ENCODE measurements at places on chromosomes 12 and 14.

GRCh38 chr12:27246774-27247173 is 2.7 kb downstream of the STK38L start:
- DNase-seq, result no peak

DNA sequence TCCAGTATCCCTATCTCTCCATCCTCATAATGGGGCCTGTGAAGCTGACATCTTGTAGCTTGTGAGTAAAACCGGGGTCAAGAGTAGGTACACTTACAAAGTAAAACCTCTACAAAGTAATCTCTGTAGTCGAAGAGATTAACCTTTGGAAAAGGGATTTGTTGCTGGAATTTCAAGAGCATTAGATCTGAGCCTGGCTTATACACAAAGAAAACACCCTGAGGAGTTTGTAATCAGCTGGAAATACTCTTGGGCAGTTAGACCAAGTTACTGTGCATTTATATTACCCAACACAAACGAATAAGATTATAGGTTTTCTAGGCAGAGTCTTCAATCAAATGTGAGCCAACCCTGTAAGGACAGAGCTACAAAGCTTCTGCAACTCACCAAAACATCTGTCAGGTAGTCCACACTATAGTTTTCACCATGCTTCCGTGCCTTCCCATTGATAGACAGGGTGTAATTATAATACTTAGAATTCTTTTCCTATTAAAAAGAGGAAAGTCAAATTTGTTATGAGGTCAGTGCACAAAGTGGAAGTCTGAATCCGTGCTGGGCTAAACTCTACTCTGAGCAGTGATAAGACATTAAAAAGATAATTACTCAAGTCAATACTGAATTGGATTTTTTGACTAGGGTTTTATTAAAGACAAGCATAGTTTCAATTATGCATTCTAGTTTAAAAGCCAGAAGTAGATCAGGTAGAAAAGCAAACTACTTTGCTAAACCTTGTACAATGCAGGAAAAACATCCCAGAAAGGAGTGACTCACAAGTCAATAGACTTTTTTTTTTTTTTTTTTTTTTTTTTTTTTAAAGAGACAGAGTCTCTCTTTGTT is 14.6 kb downstream of the GNS start:
- no peak for DNase-seq

DNA sequence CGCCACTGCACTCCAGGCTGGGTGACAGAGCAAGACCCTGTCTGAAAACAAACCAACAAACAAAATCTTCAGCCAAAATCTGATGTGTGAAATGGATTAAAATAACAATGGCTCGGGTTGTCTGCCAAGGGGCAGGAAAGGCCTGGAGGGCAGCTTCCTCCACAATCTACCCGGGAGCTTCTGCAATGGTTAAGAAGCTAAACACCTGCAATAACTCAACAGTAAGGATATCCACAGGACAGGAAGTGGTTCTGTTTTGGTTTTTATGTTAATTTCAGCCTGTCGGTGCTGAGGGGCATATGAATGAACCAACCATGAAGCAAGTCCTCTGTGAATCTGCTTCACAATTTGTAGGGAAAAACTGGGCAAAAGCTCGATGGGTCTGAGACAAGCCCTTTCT is 34.4 kb downstream of the RAD52 start:
- DNase-seq, result no peak

DNA sequence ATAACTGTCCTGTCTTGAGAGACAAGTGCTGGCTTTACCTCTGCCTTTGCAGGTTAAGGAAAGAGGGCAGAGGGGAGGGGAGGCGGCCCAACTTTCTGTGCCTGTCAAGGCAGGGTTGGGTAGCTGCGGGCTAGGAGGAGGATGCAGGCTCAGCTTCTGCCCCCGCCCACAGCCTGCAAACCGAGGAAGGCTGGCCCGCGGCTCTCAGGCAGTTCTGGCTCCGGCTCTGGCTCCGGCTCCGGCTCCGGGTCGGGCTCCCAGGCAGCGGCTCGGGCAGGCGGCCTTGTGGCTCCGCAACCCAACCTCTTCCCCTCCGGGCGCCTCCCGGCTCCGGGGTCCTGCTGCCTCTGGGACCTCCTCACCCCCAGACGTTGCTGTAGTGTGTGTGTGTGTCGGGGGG is 92.9 kb downstream of the TMEM30B start:
- no peak for DNase-seq

DNA sequence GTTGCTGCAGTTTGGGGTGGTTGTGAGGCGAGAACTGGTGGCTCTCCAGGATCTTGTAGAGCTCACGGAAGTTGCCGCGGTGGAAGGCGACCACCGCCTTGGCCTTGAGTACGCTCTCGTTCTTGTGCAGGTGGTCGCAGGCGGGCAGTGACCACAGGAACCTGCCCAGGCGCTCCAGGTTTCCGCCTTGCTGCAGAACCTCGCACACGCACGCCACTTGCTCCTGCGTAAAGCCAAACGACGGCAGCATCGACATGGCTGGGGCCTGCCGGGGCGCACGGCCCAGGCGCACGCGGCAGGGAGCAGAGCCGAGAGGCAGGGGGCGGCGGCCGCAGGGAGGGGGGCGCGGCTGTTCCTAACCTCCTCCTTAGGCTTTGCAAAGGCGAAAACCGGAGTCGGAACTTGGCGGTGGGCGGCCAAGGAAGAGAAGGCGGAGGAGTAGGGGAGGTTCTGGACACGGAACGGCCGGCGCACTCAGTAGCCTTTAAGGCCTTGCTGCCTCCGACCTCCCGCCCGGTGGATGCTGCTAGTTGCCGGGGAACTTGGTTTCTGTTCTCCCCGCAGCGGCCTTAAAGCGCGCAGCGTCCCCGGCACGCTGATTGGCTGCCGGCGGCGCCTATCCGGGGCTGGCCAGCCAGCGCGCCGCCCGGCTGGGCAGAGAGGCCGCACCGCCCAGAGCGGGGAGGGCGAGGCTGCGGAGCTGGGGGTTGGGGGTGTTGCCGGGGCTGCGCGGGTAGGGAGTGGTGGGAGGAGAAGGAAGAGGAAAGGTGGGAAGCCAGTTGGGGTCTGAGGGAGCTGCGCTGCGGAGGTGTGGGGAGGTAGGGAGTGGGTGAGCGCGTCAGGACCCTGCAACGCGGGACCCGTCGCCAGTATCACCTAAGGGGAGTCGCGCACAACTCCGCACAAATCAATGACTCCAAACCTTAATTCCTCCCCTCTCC is at the start of gene SIX1:
Gene SIX1 (minus strand): TSS at position 544 of the 941 bp plus-strand sequence. CDS start 288 bp downstream, at position 256.
- DNase-seq, result no peak

GRCh38 chr12:129532082-129532481 is 371.7 kb downstream of the TMEM132D start:
- DNase-seq, result no peak

- no peak for DNase-seq
These were observed 3.3 kb downstream of the ZC3H10 start for GRCh38 chr12:56121204-56121870.

GRCh38 chr12:124927201-124928094 is 13.0 kb upstream of the UBC start:
- DNase-seq, result no peak

GRCh38 chr14:75002392-75003249 is at the start of gene EIF2B2:
Gene EIF2B2, plus strand, starts transcription at chr14:75002921. Its CDS starts 70 bp downstream, at chr14:75002991.
- DNase-seq, result peak; percentile 95

DNA sequence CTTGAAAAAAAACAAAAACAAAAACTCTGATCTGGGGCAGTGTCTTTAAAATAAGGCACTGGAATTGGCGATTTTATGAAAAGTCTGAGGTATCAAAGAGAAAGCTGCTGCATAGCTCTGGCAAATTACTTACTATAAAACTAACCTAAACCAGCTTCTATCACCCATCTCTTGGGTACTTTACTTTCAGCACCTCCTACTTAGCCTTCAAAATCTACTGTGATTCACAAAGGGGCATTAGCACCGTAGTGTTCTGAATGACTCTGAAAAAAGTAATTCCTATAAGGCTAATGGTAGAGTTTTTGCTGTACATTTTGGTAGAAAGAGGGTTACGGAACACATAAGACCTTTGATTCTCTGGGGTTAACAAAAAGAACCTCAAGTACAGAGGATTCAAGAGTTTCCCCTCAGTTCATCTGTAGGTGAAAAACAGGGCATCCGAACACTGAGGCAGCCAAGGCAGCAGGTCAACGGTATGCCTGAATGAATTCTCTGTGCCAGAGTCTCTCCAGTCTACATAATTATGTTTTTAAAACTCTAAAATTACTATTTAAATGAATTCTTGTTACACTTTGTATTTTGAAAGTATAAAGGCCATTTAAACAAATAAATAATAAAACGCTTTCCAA is 101.5 kb downstream of the ELK3 start:
- DNase-seq, result no peak
